ENCODE measurements at places on chromosomes 6 and 20. TPM values are rescaled to one million over a fixed set of nuclear protein-coding genes. Genes with fewer than 3 reads are reported as not detected.

- peak within 1 kb of the TSS; percentile 90 for H3K27ac ChIP-seq
- peak within 1 kb of the TSS; percentile 96 for H3K4me3 ChIP-seq
- H3K27me3 ChIP-seq = no peaks in the 10 kb centered on the region
- H3K36me3 ChIP-seq = peaks cover 1% of the 10 kb centered on the region
- DNase-seq = no peak
- peaks cover 25% of the 10 kb centered on the region for H3K4me1 ChIP-seq
Measured at GRCh38 chr6:18154507-18155149, at the start of gene TPMT. TSS of gene TPMT (minus strand) at chr6:18155077. CDS start at chr6:18149127, 5,950 bp downstream.

DNA sequence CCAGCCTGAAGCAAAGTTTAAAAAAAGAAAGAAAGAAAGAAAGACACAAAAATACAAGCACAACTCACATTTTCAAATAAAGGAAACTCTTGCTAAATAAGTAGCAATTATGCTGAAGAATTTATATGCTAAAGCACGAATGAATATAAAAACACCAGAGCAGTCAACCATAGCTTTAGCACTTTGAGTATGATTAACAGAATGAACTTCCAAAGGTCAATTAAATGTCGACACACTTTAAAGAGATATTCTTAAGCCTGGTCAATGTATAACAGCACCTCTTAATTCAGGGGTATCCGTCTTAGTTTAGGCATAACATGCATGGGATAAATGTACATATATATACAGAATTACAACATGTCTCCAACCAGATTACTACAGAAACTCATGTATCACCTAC lies 125.9 kb downstream of the OGFRL1 start:
- H3K4me1 ChIP-seq = peaks cover 4% of the 10 kb centered on the region
- no peak for DNase-seq
- H3K36me3 ChIP-seq = no peaks in the 10 kb centered on the region

- no peaks in the 10 kb centered on the region for H3K27me3 ChIP-seq
- peak overlapping the region; percentile 99 for H3K4me3 ChIP-seq
- H3K27ac ChIP-seq = peak overlapping the region; percentile 98
- DNase-seq = no peak
- H3K36me3 ChIP-seq = peaks cover 45% of the 10 kb centered on the region
- H3K4me1 ChIP-seq = peaks cover 59% of the 10 kb centered on the region
Measured at GRCh38 chr20:38032585-38033329, 499 bp downstream of the TTI1 start.

GRCh38 chr6:125816828-125817280 lies 26.1 kb downstream of the NCOA7 start:
- peaks cover 58% of the 10 kb centered on the region for H3K36me3 ChIP-seq
- H3K4me1 ChIP-seq = peaks cover 50% of the 10 kb centered on the region
- H3K27me3 ChIP-seq = no peaks in the 10 kb centered on the region
- DNase-seq = no peak

DNA sequence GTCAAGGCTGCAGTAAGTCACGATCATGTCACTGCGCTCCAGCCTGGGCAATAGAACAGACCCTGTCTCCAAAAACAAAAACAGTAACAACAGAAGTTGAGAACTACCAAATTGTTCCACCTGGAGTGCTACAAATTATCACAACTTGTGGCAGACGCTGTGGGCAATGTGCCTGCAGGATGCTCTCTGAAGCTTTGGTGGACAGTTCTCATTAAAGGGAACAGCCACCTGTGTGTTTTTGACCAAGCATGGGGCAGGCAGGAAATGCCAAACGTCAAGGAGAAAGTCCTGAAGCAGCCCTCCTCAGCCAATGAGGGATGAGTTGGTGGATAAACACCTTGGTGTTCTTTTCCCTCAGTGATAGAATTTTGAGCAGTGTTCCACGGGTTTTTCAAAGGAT lies 15.8 kb downstream of the COX4I2 start:
- H3K36me3 ChIP-seq = peaks cover 3% of the 10 kb centered on the region
- no peaks in the 10 kb centered on the region for H3K4me1 ChIP-seq
- no peak overlapping the region for H3K4me3 ChIP-seq

GRCh38 chr6:30570740-30571074 lies 535 bp upstream of the ABCF1 start:
- peaks cover 32% of the 10 kb centered on the region for H3K36me3 ChIP-seq
- H3K4me3 ChIP-seq = peak overlapping the region; percentile 91
- H3K27ac ChIP-seq = peak overlapping the region; percentile 92
- no peak for DNase-seq
- no peaks in the 10 kb centered on the region for H3K27me3 ChIP-seq
- peaks cover 57% of the 10 kb centered on the region for H3K4me1 ChIP-seq

DNA sequence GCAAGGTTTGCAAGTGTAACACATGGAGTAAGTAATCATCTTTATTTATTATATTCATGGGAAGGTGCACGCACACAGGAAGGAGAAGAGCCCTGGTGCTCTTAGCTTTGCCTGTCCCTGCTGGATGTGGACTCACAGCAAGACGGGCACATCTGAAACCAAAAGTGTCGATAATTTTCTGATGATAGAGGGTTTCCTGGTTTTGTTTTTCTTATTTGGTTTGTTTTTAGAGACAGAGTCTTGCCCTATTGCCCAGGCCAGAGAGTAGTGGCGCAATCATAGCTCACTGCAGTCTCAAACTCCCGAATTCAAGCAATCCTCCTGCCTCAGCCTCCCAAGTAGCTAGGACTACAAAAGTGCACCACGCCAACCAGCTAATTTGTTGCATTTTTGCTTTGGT lies 7.8 kb upstream of the KHDC1L start:
- no peaks in the 10 kb centered on the region for H3K4me1 ChIP-seq
- no peak overlapping the region for H3K4me3 ChIP-seq
- no peak for DNase-seq

GRCh38 chr6:33894438-33894837 lies 90.6 kb upstream of the MLN start:
- no peak overlapping the region for H3K4me3 ChIP-seq
- peaks cover 19% of the 10 kb centered on the region for H3K27me3 ChIP-seq
- peaks cover 31% of the 10 kb centered on the region for H3K4me1 ChIP-seq
- no peak overlapping the region for H3K27ac ChIP-seq
- DNase-seq = no peak
- no peaks in the 10 kb centered on the region for H3K36me3 ChIP-seq

GRCh38 chr6:39263303-39264037 lies 34.2 kb upstream of the KCNK5 start:
- H3K36me3 ChIP-seq = no peaks in the 10 kb centered on the region
- DNase-seq = peak; percentile 9
- H3K4me3 ChIP-seq = no peak overlapping the region
- H3K27ac ChIP-seq = no peak overlapping the region
- H3K4me1 ChIP-seq = peaks cover 15% of the 10 kb centered on the region

GRCh38 chr6:53464927-53465460 lies 79.9 kb downstream of the GCLC start:
- no peak overlapping the region for H3K27ac ChIP-seq
- no peak for DNase-seq

DNA sequence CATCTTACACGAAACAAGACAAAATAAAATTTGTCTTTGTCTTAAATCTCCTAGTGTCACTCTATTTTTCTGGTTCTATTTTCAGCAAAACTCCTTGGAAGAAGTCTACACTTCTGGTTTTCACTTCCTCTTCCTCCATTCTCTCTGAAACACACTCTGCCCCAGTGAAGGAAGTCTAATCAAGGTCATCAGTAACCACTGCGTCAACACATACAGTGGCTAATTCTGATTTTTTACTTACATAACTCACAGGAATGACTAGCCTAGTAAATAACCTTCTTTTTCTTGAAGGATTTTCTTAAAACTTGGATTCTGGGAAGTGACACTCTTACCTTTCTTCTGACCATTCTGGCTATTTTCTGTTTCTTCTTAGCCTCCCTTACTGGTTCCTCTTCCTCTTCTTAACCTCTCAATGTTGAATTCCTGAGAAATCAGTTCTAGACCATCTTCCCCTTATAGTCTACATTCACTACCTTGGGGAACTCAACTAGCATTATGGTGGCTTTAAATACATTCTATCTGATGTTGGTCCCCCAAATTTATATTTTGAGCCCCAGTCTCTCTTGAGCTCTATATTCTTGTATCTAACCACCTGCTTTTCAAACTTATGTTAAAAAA lies 37.5 kb downstream of the AIG1 start:
- H3K4me3 ChIP-seq = no peak overlapping the region
- no peak for DNase-seq
- no peaks in the 10 kb centered on the region for H3K27me3 ChIP-seq
- no peaks in the 10 kb centered on the region for H3K36me3 ChIP-seq

- no peak overlapping the region for H3K27ac ChIP-seq
- H3K4me1 ChIP-seq = no peaks in the 10 kb centered on the region
- DNase-seq = no peak
- no peaks in the 10 kb centered on the region for H3K36me3 ChIP-seq
Measured at GRCh38 chr20:50670126-50670862, 21.0 kb downstream of the RIPOR3 start.

DNA sequence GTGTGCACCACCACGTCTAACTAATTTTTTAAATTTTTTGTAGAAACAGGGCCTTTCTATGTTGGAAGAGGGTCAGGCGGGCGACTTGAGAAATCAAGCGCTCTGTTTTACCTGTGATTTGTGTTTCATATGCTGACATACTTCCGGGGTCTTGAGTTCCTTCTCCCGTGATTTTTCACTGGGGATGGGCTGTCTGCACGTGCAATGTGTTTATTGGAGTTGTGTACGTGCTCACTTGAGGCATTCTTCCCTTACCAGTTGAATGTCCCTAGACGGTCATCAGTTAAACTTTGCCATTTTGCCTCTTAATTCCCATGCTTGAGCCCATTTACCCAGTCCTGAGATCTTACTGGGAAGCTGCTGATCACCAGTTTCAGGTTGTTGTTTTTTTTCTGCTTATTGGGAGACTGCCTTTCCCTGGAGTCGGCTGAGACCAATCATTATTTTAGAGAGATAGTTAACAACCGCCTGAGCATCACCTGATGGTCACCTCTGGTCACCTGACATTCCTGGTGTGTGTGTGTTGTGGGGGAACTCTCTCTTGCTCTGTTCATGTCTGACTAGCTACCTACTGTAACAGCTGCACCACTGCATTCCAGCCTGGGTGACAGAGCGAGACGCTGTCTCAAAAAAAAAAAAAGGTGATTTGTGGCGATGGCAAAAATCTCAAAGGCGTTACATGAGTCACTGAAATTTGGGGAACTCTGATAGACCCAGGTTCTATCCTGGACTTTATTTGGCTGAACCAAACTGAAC lies 34.8 kb upstream of the NCOA3 start:
- H3K4me3 ChIP-seq = no peak overlapping the region
- H3K4me1 ChIP-seq = peaks cover 12% of the 10 kb centered on the region
- H3K36me3 ChIP-seq = no peaks in the 10 kb centered on the region

DNA sequence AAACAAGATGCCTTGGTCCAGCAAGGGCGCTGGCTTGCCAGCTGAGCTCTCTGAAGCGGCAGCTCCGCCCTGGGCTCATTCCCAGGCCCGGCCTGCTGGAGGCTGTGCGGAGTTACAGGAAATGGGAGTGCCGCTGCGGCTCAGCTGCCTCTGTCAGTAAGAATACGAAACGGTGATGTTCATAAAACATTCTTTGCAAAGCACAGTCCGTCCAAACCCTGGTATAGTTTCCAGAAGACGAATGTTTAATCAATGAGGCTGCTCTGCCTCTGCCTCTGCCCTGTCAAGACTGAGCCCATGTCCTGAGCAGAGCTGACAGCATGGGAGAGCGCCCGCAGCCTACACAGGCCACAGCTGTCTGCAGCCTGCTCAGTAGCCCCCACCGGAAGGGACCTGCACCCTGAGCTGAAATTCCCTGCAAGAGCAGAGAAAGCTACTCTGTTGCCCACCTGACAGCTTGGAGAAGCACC lies 153.3 kb upstream of the SNX9 start:
- H3K27me3 ChIP-seq = peaks cover 12% of the 10 kb centered on the region
- H3K4me3 ChIP-seq = no peak overlapping the region
- no peaks in the 10 kb centered on the region for H3K36me3 ChIP-seq
- no peak for DNase-seq
- peaks cover 5% of the 10 kb centered on the region for H3K4me1 ChIP-seq

DNA sequence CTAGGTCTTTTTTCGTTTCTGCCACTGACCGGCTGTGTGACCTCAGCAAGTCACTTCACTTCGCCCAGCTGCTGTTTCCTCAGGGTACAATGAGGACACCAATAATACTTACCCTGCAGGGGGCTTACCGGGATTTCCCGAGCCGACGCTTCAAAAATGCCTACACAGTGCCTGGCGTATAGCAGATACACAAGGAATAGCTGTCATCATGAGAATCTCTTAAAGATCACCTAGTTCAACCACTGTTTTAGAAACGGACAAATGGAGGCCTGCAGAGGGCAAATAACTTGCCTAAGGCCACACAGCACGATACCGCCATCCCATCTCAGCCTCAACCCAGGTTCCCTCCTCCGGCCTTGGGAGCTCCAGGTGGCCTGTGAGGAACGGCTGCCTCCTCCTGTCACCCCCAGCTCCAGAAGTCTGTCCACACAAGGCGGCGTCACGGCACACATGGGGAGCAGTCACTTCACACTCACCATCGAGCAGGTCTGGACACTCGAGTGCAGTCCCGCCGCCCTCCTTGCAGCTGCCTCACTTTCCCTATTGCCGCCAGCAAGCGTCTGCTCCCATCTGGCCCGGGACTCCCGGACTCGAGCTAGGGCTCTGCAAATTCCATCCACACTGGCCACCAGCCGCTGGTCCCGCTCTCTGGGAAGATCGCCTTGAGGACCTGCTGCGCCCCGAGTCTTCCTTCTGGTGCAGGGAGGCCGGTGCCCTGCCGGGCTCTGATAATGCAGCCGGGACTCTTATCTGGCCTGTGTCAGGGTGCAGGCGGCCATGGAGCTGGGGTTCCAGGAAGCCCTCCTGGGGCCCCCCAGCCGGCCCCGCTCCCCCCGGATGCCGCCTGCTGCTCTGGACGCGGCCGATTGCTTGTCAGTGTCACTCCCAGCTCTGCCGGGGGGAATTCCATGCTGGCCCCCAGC lies at the start of gene RIPOR3:
TSS of gene RIPOR3 (minus strand) at position 893 of the 923 bp plus-strand sequence. CDS start at position 479, 414 bp downstream.
- H3K27me3 ChIP-seq = peaks cover 40% of the 10 kb centered on the region
- H3K4me3 ChIP-seq = no peak within 1 kb of the TSS
- H3K36me3 ChIP-seq = no peaks in the 10 kb centered on the region
- DNase-seq = no peak
- H3K27ac ChIP-seq = no peak within 1 kb of the TSS
- H3K4me1 ChIP-seq = peaks cover 3% of the 10 kb centered on the region

Gene PDE7B
- total RNA-seq = 27.6 TPM

Gene CST5
- total RNA-seq = not detected

Gene EDN1
- total RNA-seq = 0.09 TPM

Gene BPI
- not detected for total RNA-seq

Gene EFCAB8
- 0.37 TPM for total RNA-seq

Gene BPIFA1
- total RNA-seq = not detected

Gene CFAP206
- not detected for total RNA-seq

Gene CALHM6
- 9.7 TPM for total RNA-seq

Data from activated T-helper 2 cell treated with anti-CD3 and anti-CD28 coated beads, Interferon-gamma antibody, Interleukin-2, Interleukin-4, amounts not matched to agents 10 μg/mL and 5 μg/mL and 100 μg/mL, durations not matched to agents 14 hours and 24 hours and 36 hours (primary cell).